Midbrain (tissue), 1 donor: ENCODE measurements at places on chromosomes 5 and 9.

DNA sequence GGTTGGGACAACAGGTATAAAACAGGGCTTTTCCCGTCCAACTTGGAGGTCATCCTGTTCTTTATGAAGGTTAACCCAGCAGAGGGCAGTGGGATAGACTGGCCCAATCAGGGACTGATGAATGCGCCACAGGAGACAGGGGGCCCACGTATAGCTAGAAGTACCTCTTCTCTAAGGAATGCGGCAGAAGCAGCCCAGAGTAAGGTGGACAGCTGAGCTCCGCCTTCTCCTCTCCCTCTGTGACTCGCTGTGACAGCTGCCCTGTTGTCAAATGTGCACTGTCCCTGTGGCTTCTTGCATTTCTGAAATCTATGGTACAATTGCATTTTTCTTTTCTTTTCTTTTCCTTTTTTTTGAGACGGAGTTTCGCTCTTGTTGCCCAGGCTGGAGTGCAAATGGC lies 306.6 kb downstream of the FBXL7 start:
- DNase-seq = no peak

- no peak for DNase-seq
These were observed 295.9 kb downstream of the PSAT1 start for GRCh38 chr9:78592811-78593210.

DNA sequence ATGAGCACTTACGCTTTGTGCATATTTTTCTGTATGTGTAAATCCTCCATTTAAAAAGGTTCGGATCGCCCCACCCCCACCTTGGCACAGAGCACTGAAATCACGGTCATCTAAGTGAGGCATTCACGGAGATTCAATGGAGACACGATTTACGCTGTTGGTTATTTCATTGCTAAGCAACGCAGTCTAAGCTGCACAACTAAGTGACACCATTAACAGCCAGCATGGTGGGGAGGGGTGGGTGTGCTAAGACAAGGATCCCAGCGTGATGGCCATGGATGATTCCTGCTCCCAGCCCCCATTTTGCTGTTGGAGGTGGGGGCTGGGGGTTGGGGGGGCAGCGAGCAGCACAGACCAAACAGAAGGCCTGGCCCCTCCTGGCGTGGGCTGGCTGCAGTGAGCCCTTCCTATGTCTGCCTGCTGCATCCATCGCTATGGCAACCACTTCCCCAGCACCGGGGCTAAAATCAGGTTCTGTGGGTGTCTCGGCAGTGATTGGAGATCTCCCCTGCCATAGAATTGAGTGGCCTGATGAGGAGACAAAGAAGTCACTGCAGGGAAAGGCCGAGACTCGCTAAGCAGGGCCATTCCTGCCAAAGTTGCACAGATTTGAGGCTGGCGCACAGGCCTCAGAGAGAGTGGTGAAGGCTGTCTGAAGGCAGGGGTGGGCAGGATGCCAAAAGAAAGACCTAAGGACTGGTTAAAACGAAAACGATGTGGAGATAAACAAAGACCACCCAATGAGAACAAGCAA lies 14.3 kb upstream of the MARCHF6 start:
- DNase-seq = peak; percentile 23

DNA sequence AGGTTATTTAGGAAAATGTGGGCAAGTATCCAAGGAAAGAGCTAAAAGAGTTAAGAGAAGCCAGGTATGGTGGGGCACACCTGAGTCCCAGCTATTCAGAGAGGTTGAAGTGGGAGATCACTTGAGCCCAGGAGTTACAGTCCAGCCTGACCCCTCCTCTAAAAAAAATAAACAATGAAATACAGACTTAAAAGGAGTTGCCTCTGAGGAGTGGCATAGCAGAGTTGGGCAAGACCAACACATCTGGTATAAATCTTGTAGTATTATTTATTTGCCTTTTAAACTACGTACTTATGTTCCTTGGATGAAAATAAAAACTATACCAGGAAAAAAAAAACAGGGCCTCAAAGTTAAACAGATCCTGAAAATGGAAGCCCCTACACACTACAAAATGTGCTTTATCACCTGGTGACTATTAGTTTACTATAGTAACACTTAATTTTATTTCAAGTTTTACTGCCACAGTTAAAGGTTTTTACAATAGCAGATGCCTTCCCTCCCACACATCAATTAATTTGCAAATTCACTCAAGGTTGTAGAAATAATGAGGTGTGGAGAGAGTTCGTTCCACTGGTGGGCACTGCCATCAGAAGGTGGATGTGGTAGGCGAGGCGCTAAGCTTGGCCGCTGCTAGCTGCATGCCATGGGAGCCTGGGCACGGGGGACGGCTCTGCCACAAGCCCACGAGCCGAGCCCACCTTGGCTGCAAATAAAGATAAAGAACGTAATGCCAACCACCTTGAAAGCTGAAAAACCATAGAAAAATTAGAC lies 48.0 kb downstream of the MED27 start:
- DNase-seq = no peak

GRCh38 chr5:14284392-14285148 lies 141.4 kb downstream of the TRIO start:
- DNase-seq = no peak

DNA sequence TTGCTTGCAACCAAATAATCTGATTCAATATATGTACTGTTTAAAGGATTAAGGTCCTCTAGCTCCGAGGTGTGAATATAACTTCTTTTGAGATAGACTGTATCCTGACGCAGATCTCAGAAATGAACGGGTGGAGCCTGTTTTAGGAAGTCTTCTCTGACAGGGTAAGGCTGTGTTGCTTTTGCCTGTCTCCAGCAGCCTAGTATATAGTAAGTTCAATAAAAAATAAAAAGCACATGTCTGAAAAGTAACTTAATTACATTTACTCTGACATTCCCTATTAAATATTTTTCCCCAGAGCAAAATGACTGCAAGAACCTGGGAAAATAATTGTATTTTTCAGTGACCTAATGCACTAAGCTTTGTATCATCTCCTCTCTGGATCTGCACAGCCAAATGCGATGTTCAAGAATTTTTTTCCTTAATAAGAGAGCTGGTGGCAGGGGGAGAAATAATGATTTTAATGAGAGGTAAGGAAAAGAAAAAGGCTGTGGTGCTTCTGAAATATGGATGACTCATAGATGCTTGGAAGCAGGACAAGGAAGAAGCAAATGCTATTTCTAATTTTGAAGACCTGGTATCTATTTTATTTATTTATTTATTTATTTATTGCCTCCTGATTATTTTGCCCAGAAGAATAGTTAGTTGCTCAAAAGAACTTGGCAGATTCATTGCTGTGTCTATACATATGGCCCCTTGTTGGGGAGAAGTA lies 7.3 kb downstream of the PPP3R2 start:
- no peak for DNase-seq

DNA sequence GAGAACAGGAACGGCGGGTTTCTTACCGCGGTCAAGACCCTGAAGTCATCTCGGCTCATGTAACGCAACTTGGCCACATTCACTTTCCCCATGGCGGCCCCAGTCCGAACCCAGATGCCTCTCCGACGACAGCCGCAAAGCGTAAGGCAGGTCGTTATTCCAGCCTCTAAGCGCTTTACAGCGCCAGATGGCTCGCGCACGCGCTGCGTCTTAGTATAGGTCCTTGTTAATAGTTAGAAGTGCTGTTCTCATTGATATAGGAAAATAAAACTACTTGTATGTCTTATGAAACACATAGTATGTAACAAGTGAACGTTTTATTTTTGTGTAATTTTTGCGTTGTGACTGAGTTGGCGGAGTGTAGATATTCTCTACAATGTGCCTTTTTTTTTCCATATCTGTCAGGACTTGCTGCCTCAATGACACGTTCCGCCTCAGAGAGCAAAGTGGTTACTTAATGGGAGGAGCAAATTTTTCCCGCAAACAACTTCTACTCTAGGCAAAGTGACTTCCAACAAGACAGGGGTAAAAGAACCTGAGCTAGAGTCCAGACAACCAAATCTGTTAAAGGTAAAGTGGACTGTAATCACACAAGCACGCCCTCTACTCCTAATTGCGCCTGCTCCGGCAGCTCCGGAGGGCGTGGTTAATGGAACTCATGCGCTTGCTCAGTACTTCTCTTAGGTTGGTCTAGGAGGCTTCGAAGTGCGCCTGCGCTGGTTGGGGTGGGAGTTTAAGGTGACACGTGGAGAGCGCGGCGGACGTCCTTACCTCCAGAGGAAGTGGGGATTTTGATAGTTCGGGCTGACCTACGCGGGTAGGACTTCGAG lies at the start of gene RIOK2:
TSS of gene RIOK2 (minus strand) at position 148 of the 830 bp plus-strand sequence. CDS start at position 92, 56 bp downstream.
- DNase-seq = peak; percentile 96

DNA sequence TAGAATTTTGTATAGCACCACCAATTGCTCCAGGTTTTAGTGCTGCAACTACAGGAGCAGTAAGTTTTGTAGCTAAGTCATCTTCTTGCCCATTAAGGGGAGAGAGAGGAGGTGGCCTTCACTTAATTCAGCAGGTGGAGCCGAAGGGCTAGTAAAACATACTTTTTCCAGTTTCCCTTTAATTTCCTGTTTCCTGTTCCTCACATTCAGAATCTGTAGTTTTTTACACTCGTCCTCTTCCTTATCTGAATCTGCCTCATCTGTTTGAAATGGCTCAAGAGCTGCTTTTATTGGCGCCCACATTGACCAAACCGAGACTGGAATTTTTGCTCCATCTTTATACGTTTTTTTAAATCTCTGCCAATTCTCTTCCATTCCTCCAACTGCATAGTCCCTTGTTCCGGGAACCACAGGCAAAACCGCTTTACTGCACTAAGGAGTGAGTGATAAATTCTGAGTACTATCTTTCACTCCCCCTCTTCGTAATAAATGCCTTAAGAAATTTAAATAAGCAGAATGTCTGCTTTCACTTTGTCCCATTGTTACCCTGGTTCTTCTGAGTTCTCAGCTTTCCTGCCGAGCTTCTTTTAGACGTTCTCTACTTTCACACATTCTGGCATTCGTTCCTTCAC lies 133.9 kb downstream of the DROSHA start:
- DNase-seq = no peak

DNA sequence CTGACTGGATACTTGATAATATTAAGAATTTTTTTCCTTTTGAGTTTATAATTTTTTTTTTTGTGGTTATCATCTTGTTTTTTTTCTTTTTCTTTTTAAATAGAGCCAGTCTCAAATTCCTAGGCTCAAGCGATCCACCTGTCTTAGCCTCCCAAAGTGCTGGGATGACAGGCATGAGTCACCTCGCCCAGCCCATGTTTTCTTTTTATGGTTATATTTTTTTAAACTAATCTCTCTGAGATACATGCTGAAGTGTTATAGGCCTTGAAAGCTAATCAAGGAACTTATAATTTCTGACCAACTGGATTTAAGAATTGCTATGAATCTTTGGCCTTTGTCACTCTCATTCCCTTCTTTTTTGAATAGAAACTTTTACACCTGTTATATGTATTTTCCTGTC lies 6.8 kb upstream of the AMACR start:
- DNase-seq = no peak

DNA sequence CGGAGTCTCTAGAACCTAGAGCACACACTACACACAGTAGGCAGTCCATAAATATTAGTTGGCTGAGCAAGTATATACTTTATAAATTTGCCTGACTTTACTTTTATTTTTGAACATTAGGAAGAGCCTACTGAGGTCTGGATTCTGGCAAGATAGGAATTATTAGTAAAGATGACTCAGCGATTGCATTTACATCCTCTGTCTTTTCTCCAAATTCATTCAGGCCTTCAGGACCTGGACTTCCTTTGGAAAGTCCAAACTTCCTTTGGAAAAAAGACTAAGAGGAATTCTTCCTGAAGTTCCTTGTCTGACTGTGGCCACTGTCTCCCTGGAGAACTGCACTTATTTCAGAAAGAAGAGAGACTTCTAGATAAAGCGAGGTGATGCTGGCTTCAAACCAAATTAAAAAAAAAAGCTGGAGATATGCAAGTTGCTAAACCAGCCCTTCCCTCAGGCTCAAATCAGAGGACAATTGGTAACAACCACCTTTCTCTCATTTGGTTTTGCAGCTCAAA lies 251.3 kb downstream of the GAS1 start:
- no peak for DNase-seq

- no peak for DNase-seq
These were observed 189.9 kb downstream of the ACER2 start for GRCh38 chr9:19598722-19599121.

DNA sequence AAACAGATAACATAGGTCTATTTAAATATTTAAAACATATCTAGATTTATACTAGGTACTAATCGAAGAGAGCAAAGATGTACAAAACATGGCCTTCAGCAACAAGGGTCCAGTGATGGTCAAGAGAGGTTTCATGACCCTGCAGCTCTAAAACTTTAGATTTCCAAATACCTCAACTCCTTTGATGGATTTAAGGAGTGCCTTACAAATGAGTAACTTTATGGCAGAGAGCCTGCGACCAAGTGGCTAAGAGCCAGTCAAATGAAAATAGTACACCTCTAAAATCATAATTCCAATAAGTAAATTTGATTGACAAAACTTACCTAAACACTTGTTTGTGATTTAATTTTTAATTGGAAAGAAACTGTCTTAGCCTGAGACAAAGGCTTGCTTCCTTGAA lies 4.7 kb upstream of the SH3RF2 start:
- DNase-seq = no peak

DNA sequence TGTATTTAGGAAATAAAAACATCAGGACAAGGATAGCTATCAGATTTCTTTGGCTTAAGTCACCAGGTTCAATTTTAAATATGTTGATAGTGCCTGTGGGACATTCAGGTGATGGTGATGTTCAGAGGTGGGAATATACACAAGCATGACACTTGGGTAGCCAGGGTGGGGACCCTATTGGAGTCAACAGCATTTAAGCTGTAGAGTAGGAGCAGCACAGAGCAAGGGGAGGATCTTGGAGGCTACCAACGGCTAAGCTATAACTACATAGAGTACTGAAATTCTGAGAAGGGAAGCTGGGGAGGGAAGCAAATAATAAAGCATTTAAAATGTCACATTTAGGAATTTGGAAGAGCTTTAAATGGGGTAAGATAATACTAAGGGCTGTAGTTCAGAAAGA lies 177.7 kb downstream of the CPLANE1 start:
- no peak for DNase-seq

- DNase-seq = no peak
These were observed 143.7 kb upstream of the IRX2 start for GRCh38 chr5:2895196-2895595.

DNA sequence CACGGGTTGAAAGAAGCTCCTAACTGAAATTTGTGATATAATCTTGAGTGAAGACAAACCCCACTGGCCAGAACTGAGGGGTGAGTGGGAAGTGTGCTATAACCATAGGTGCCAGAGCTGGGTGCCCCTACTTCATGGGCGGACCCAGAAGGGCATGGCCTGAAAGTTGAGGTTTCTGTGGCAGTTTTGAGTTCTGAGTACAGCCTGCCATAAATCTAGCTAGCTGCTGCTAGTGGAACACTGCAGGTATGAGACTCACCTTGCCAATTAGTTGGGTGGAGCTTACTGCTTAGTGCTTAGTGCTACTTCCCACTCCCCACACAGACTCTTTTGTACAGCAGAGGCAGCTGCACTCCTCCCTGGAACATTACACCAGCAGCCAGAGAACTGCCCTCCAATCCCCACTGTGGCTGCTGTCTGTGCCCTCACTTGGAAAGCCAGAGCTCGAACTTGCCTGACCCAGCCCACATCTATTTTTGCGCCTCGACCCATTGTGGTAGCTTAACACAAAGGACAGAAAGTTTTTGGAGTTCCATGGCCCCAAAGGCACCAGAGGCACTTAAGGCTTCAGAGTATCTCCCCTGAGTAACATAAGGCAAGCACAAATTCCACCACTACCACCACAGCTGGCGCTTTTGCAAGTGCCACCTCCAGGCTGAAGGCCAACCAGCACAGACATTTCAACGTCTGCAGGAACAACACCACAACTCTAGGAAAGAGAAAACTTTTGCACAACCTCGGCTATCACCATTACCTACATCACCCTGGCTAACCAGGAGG lies 27.1 kb upstream of the PTGER4 start:
- DNase-seq = no peak
